ENCODE measurements at places on chromosomes 4 and X.

DNA sequence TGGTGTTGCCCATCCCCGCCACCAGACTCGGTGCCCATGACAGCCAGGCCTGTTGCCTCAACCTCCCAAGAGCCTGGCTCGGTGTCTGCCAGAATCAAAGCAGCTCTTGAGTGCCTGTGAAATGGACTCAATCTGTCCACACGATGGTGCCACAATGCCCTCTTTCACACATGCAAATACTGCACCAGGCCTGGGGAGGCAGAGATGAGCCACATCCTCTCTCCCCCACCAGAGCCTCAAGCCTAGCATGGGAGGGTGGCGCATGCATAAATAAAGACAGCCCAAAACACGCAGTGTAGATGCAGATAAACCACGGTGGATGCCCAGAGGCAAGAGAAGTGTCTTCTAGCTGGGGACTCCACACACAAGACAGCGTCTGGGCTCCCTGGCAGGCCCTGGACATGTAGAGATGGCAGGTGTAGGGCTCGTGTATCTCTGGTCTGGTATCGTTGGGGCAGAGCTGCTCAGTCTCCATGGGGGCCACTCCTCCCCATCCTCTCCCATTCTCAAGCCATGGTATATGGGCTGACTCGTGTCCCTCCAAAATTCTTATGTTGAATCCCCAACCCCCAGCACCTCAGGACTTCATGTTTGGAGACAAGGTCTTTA is 65.6 kb downstream of the JAKMIP1 start:
- no peak for DNase-seq

- DNase-seq = no peak
These were observed 75.3 kb upstream of the USP38 start for GRCh38 chr4:143109376-143109775.

DNA sequence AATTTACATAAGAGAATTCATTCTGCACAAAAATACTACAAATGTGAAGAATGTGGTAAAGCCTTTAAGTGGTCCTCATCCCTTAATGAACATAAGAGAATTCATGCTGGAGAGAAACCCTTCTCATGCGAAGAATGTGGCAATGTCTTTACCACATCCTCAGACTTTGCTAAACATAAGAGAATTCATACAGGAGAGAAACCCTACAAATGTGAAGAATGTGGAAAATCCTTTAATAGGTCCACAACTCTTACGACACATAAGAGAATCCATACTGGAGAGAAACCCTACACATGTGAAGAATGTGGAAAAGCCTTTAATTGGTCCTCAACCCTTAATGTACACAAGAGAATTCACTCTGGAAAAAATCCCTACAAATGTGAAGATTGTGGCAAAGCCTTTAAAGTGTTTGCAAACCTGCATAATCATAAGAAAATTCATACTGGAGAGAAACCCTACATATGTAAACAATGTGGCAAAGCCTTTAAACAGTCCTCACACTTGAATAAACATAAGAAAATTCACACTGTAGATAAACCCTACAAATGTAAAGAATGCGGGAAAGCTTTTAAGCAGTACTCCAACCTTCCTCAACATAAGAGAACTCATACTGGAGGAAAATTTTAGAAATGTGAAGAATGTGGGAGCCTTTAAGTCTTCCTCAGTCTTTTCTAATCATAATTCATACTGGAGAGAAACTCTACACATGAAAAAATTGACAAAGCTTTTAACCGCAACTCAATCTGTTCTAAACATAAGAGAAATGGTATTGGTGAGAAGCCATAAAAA is 37.4 kb downstream of the ZNF718 start:
- no peak for DNase-seq

DNA sequence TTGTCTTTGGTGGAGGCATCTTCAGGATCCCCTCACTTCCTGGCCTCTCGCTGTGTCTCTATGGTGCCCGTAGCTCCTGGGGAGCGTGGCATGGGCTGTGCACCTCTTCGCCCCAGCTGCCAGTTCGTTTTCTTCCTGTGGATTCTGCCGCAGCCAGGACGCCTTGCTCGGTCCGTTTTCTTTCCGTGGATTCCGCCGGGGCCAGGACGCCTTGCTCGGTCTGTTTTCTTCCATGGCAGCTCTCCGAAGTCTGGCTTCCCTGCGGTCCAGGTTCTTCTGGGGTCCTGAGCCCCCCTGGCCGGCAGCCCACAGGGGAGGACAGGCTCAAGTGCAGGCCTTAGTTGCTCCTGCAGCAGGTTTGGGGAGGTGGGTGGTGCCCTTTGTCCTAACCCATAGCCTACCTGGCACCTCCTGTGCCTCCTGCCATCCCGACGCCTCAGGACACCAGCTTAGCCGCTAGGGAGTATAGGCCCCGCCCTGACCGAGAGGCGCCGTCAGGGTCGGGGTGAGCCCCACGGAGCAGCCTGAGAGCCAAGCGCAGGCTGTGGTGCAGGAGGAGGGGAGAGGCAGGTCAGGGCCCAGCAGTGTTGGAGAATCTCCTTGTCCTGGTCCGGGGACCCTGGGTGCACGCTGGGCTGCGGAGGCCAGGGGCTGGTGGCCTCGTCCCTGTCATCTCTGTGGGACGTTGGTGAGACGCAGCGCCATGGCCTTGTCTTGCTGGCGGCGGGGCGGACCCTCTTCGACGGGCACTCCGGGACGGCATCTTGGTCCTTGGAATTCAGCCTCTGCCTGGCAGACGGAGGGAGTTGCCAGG is 27.1 kb downstream of the UVSSA start:
- no peak for DNase-seq
